ENCODE measurements at places on chromosomes 4 and X.

DNA sequence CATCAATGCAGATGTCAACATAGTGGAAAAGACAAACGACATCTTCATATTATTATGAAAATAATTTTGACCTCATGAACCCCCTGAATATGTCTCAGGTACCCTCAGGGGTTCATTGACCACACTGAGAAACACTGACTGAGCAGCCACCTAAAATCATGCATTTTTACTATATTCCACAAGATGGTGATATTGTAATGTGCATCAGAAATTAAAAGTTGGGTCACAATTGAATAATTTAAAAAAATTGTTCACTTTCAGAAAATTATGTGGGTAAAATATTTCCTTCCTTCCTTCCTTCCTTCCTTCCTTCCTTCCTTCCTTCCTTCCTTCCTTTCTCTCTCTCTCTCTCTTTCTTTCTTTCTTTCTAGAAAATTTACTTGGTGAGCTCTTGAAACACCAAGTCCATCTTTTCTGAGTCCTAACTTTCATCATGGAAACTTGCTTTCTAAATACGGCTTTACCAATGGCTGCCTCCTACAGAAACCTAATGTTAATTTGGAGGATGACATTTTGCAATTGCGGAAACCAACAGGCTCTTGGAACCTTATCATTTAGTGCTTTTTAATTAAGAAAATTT lies 103.6 kb downstream of the RTL3 start:
- no peak for DNase-seq

- DNase-seq: no peak
Measured at GRCh38 chr4:188372058-188372457, 232.8 kb downstream of the TRIML1 start.

- no peak for DNase-seq
Measured at GRCh38 chrX:9533611-9534010, 68.8 kb downstream of the TBL1X start.

- DNase-seq: no peak
Measured at GRCh38 chrX:118286066-118286762, 59.7 kb upstream of the WDR44 start.

- DNase-seq: no peak
Measured at GRCh38 chr4:53306729-53307128, 59.1 kb downstream of the SCFD2 start.

DNA sequence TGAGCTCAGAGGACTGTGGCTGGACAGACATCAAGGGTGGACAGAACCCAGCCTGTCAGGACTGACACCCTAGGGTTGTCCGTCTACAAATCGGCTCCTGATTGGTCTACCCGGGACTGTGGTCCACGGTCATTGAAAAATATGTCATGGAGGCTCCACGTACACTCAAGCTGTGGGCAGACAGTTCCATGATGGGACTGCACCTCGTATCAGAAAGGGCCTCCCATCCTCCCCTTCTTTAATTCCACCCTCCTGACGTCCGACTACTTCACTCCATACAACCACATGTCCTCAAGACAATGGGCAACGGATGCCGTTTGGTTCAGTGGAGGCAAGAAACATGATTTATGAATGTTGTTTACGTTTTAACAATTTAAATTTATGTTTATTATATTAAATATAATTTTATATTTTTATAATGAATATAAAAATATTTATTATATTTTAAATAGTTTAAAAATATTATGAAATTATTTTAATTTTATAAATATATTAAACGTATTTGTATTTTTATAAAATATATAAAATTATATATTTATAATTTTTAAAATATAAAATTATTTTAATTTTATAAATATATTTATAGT lies 58.0 kb upstream of the SHOX start:
- no peak for DNase-seq

- no peak for DNase-seq
Measured at GRCh38 chr4:9916346-9916745, 105.0 kb downstream of the SLC2A9 start.

GRCh38 chrX:106481341-106481740 lies 130.4 kb upstream of the RADX start:
- no peak for DNase-seq

DNA sequence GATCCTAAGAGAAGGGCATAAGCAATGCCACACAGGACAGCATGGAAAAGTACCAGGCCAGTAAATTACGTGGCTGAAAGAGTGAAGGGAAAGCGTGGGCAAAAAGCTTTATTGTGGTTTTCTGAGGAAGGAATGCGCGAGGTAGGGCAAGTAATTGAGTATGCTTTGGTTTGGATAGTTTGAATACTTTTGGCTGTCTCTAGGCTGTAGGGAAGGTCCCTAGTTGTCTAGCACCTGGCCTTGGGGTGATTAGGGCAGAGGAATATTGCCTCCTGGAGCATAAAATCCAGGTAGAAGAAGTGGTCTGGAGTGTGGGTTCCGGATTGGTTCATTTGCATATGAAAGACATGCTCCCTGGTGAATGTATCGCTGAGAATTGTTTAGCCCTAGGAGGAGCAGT lies 46.4 kb upstream of the NALF2 start:
- DNase-seq: no peak

GRCh38 chrX:45172890-45173289 lies 27.8 kb downstream of the DIPK2B start:
- no peak for DNase-seq

DNA sequence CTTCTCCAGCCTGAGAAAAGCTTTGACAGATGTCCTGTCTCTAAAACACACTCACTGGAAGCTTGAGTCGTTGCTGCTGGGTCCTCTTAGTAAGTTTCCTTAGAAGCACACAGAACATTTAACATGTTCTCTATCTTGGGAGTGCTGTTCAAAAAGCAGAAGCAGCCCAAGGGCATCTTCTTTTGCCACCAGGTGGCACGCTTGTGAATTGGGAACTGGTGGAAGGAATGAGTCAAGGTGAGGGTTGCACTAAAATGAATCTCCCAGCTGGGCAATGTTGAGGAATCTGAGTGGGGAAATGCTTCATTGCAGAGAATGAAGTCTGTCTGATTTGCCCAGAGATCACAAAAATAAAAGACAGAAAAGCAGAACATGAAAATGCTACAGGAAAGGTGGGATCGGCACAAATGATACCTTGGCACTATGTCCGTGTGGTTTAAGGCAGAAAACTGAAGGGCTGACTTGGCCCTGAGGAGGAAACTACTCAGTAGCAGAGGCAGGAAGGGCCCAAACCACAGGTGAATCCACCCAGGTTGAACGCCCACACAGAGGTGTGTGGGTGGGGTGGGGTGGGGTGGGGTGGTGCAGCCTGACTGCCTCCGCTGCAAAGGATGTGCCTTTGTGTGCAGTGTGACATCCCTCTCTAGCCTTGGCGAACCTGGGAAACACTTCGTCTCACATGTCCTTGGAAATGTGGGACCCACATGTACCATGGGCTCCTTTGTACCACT lies 26.0 kb downstream of the KIT start:
- peak; percentile 32 for DNase-seq

DNA sequence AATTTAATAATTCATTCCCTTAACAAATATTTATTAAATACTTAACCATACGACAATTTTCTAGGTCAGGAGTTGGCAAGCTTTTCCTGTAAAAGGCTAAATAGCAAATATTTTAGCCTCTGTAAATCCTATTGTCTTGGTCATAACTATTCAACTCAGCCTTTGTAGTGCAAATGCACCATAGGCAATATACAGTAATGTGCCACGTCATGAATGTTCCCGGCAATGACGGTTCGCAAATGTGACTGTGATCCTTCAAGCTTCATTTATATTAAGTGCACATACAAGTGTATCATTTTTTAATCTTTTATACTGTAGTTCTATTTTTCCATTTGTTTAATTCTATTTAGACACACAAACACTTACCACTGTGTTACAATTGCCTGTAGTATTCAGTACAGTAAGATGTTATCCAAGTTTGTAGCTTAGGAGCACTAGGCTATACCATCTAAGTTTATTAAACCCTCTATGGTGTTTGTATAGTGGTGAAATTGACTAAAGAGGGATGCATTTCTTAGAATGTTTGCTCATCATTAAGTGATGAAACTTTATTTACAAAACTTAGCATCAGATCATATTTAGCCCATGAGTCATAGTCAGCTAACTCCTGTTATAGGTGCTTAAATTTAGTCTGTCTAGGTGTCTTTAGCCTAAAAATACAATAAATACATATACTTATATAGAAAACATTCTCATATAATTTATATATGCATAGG lies 553.6 kb downstream of the STPG2 start:
- no peak for DNase-seq

GRCh38 chrX:31093639-31093975 lies 21.8 kb upstream of the FTHL17 start:
- no peak for DNase-seq

DNA sequence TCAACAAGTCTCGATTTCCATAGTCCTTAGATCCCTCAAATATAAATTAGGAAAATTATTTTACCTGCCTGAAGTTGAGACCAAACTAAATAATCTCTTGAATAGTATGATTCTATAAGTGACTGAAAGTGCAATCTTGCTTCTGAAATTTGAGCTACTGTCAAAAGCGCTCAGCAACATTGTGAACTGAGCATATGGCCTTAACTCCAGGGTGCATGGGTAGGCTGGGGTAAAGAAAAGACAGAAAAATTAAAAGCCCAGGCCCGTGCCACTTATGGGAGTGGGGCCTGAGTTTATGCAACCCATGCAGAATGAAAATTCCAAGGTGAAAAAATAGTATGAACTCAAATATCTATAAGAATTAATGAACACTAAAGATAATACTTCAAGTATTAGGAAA lies 9.8 kb downstream of the PGRMC2 start:
- no peak for DNase-seq

- DNase-seq: peak; percentile 70
Measured at GRCh38 chr4:173370130-173370476, 651 bp upstream of the SAP30 start.

DNA sequence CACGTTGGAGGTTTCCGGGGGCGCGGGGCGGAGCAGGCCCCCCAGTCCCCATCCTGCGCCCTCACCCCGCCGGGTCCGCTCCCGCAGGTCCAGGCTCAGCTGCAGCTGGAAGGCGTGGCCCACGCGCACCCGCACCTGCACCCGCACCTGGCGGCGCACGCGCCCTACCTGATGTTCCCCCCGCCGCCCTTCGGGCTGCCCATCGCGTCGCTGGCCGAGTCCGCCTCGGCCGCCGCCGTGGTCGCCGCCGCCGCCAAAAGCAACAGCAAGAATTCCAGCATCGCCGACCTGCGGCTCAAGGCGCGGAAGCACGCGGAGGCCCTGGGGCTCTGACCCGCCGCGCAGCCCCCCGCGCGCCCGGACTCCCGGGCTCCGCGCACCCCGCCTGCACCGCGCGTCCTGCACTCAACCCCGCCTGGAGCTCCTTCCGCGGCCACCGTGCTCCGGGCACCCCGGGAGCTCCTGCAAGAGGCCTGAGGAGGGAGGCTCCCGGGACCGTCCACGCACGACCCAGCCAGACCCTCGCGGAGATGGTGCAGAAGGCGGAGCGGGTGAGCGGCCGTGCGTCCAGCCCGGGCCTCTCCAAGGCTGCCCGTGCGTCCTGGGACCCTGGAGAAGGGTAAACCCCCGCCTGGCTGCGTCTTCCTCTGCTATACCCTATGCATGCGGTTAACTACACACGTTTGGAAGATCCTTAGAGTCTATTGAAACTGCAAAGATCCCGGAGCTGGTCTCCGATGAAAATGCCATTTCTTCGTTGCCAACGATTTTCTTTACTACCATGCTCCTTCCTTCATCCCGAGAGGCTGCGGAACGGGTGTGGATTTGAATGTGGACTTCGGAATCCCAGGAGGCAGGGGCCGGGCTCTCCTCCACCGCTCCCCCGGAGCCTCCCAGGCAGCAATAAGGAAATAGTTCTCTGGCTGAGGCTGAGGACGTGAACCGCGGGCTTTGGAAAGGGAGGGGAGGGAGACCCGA lies 14.0 kb downstream of the SHOX start:
- DNase-seq: no peak

- DNase-seq: no peak
Measured at GRCh38 chrX:38641197-38641596, 79.9 kb downstream of the TSPAN7 start.

GRCh38 chrX:137031517-137032340 lies 2.1 kb downstream of the GPR101 start:
- DNase-seq: peak; percentile 29

GRCh38 chr4:8467016-8467415 lies 26.4 kb downstream of the TRMT44 start:
- no peak for DNase-seq

GRCh38 chrX:149829751-149830191 lies 48.0 kb downstream of the MAGEA9 start:
- no peak for DNase-seq

GRCh38 chrX:143648705-143649104 lies 12.8 kb upstream of the SLITRK4 start:
- DNase-seq: no peak

DNA sequence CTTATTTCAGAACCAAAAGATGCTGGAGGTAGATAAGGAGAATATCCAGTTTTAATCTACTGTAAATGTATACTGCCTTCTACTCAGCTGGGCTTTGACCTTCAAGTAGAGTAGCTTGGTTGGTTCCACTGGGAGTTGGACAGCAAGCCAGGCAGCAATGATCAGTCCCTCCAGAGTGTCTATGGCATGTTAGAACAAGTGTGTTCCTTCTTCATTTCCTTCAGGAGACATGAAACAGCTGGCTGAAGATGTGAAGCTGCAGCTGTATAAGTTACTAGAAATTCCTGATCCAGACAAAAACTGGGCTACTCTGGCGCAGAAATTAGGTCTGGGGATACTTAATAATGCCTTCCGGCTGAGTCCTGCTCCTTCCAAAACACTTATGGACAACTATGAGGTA lies 111.1 kb downstream of the NFKB1 start:
- no peak for DNase-seq

- no peak for DNase-seq
Measured at GRCh38 chr4:20251796-20252655, at the start of gene SLIT2. Gene SLIT2, plus strand, starts transcription at chr4:20251905. Its CDS starts 1,911 bp downstream, at chr4:20253816.

- DNase-seq: no peak
Measured at GRCh38 chrX:15413101-15413500, 28.9 kb upstream of the VEGFD start.

GRCh38 chrX:107851215-107851614 lies 25.5 kb downstream of the MID2 start:
- no peak for DNase-seq

GRCh38 chr4:63349674-63350025 lies 1059.6 kb downstream of the TECRL start:
- DNase-seq: no peak

DNA sequence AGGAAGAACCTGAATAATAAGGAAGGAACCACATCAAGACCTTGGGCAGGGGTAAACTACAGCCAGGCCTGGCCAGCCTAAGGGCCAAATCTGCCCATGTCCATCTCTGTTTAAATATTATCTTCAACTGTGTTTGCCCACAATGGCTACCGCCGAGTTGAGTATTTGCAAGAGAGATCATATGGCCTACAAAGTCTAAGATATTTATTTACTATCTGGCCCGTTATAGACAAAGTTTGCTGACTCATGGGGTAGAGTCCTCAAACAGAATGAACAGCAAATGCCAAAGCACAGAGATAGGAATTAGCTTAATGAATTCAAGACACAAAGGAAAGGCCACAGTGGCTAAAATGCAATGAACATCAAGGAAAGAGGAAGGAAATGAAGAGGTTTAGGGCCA lies 44.8 kb downstream of the RPS6KA3 start:
- DNase-seq: no peak

DNA sequence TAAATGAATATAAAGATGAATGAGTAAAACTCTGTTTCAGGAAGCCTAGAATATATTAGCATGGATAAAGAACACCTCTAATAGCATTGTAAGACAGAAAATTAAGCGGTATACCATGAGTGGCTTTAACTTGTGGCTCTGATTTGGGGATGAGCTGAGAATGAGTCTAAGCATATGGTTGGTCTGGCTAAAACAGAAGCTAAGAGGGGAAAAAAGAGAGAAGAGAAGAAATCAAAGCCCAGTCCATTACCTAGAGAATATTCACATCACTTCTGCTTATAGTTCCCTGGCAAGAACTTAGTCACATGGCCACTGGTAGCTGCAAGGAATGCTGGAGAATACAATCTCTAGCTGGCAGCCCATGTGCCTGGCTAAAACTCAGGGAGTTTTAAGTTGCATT lies 414.5 kb downstream of the PRDM5 start:
- DNase-seq: no peak
